ENCODE measurements at places on chromosomes 16 and 17. TPM values are rescaled to one million over a fixed set of nuclear protein-coding genes. Genes with fewer than 3 reads are reported as not detected.

DNA sequence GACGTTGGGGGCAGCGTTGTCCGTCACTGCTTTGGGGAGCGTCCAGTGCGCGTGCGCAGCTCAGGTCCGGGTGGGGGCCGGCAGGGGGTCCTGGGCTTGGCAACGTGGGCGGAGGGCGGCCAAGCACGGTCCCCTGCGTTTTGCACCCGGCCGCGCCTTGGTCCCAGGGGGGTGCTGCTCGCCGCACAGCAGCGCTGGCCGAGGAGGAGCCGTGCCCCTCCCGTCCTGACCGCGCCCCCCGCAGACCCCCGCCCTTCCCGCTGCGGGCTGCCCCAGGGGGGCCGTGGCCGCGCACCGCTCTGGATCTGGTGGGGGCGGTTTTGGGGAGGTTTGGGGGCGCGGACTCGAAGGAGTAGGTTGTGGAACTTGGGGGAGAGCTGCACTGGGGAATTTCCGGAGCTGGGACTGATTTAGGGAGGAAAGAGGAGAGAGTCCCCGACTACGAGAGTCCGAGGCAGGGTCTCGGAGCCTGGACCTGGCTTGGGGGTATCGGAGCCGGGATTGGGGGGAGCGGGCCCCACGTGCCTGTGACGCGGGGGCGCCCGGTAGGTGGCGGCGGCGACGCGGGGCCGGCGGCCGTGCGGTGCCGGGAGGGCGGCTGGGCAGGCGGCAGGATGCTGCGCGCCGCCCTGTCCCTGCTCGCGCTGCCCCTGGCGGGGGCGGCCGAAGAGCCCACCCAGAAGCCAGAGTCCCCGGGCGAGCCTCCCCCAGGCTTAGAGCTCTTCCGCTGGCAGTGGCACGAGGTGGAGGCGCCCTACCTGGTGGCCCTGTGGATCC lies at the start of gene SLC9A5:
Gene SLC9A5, plus strand, starts transcription at position 579 of the 777 bp plus-strand sequence. Its CDS starts 36 bp downstream, at position 615.
- no peak for DNase-seq

DNA sequence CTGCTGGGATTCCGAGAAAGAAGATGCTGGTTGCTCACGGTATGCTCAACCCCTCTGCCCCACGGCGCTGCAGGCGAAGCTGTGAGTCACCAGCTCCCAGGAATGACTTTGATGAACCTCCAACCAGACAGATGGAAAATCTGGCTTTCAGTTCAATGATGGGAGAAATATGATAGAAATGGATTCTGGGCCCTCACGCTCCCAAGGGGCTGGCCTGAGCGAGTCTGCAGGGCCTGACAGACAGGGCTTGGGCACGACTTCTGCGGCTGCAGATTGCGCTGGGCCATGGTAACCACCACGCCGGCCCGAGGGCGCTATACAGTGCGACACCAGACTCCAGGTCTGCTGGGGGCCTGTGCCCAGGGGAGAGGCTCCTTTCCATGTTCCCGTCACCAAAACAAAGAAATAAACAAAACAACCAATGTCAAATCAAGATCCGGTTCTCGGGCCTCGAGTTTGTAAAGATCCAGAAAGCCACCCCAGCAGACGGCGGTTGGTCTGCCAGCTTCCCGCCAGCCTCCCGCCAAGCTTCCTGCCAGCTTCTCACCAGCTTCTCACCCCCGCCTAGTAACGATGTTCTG lies 11.1 kb upstream of the ABR start:
- DNase-seq: no peak

CCL7 gene
- polyA plus RNA-seq: 0.50 TPM

DNA sequence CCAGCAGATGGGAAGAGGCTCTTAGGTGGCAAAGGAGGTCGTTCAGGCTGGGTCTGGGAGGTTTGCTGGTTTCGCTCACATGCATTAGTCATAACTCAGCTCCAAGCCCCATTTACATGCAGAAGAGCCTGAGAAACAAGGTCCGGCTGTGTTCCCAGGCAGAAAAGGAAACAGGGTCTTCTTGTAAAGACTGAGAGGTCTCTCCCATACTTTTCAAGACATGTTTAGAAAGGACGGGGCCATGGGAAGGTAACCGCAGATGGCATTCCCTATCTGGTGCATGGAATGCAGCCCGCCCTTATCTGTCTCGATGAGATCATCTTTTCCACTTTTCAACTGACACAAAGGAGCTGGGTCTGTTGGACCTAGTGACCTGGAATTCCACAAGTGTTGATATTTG lies 389.0 kb upstream of the CDH11 start:
- no peak for DNase-seq

ABCC12 gene
- not detected for polyA plus RNA-seq

- DNase-seq: no peak
Measured at GRCh38 chr17:27995554-27995953, 46.9 kb upstream of the NLK start.

PRSS21 gene
- polyA plus RNA-seq: 0.17 TPM

SDR42E2 gene
- polyA plus RNA-seq: not detected

DNA sequence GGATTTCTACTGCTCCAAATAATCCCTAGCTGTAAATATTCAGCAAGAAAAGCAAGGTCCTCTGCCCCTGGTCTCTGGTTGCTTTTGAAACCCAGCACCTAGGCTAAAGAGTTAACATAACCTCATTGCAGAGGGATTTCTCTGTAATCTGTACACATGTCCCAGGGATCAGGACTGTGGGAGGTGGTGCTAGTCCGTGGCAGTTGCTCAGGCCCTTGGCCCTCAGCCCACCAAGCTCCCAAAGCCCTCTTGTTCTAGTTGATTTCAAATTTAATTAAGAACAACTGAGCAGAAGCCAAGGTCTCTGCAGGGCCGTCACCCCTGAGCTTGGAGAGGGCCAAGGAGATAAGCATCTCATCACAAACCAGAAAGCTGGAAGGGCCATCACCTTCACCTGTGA lies 181.1 kb downstream of the SOX9 start:
- no peak for DNase-seq

AGRP gene
- not detected for polyA plus RNA-seq

GRCh38 chr16:73480381-73480780 lies 432.5 kb upstream of the ZFHX3 start:
- DNase-seq: no peak

Measured in AG04450 (cell line).